Myometrial cell (primary cell): ENCODE measurements at places on chromosomes 4 and X. TPM values are rescaled to one million over a fixed set of nuclear protein-coding genes. Genes with fewer than 3 reads are reported as not detected.

The GC gene
- total RNA-seq: not detected in 2 replicates

The DSPP gene
- total RNA-seq: not detected in 2 replicates

The EMCN gene
- not detected in 2 replicates for total RNA-seq

The UCP1 gene
- not detected in 2 replicates for total RNA-seq

The MND1 gene
- 12.7 and 15.4 TPM in 2 replicates for total RNA-seq

The POF1B gene
- total RNA-seq: not detected in 2 replicates

The GSX2 gene
- total RNA-seq: not detected in 2 replicates

The SLC6A14 gene
- total RNA-seq: not detected in 2 replicates

The GPC3 gene
- not detected in 2 replicates for total RNA-seq

The ASB12 gene
- not detected in 2 replicates for total RNA-seq

The ZXDB gene
- total RNA-seq: 3.7 and 4.3 TPM in 2 replicates

The CPE gene
- total RNA-seq: 0.58 and 1.2 TPM in 2 replicates
